Inflammatory macrophage (primary cell): ENCODE measurements at places on chromosomes 3 and 15.

DNA sequence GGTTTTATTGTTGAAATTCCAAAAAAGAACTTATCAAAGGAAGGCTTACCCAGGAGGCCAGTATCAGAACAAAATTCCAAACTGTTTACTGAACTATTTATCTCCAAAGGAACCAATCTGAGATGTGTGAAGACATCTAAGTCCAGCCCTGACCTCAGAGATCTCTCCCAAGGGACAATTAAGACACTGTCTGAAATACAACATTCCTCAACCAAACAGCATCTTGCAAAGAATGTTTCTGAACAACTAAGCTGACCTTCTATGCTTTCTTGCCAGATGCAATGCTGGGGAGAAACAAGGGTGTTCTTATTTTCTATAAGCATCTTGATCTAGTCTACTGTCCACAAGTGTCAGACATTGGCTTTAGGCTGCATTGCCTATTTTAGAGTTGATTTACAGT is 13.6 kb downstream of the PDZRN3 start:
- DNase-seq: no peak

GRCh38 chr3:123759311-123759710 is 124.8 kb downstream of the MYLK start:
- DNase-seq: no peak

- peak; percentile 58 for DNase-seq
These were observed 32.1 kb downstream of the EFHB start for GRCh38 chr3:19901918-19902317.

DNA sequence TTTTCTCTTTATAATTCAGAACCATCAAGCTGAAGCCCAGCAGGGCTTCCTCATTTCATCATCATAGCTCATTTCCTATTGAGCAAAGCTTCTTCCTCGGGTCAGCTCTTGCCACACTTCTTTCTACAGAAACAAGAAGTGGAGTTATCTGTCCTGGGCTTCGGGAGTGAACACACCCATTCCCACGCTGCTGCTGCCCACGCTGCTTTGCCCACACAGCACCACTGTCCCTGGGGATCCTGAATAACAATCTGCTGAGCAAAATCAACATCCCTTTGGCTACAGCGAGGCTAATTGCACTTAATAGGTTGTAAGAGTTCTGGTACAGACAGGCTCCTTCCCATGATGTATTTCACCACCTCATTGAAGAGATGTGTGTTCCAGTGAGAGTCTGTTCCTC is 23.7 kb downstream of the CEP19 start:
- peak; percentile 98 for DNase-seq

DNA sequence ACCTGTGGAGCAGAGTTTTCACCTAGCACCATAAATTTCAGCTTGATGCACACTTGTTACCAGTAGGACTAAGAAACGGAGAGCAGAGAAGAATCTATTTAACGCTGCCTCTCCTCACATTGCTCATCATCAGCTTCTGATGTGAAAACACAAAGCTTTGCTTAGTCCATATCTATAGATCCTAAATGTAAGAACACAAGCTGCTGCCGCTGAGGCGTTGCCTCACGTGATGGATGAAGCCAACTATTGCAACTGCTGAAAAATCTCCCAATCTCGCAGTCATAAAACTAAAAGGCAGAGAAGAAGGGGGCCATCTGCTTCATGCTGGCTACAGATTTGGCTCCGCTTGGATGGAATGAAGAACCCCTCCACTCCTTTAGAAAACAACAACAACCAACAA is 42.7 kb downstream of the CADPS start:
- no peak for DNase-seq

DNA sequence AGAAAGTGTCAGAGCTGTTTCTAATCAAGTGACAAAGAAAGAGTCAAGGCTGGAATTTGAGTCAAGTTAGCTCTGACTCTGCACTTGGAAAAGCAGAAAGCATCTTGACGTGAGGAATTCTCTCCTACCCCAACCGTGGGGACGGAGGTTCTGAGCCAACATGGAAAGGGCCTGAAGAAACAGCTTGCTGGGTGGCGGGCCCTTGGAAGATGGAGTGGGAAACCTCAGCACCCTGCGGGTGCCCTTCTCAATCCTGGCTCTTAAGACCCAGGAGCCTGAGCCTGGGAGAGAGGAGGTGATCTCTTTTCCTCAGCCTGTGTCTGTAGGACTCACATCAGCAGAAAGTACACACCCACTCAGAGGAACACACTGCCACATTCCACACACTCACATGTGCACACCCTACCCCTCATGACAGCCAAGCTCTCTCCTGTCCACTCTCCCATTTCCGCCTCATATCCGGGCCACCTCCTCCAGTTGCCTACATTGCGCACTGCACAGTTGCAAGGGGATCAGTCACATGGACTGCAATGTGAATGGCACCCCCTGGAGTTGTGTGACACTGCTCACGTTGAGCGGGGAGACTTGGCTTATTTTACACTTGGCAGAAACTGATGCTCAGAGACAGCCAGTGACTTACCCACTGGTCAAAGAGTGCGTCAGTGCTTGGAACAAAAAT is 101.5 kb upstream of the SLC6A6 start:
- DNase-seq: no peak

GRCh38 chr15:81812456-81812855 is 233.4 kb downstream of the MEX3B start:
- no peak for DNase-seq

GRCh38 chr3:26273196-26273595 is 349.4 kb upstream of the LRRC3B start:
- DNase-seq: no peak

- DNase-seq: no peak
These were observed 39.0 kb downstream of the ARHGEF3 start for GRCh38 chr3:56762718-56763117.

DNA sequence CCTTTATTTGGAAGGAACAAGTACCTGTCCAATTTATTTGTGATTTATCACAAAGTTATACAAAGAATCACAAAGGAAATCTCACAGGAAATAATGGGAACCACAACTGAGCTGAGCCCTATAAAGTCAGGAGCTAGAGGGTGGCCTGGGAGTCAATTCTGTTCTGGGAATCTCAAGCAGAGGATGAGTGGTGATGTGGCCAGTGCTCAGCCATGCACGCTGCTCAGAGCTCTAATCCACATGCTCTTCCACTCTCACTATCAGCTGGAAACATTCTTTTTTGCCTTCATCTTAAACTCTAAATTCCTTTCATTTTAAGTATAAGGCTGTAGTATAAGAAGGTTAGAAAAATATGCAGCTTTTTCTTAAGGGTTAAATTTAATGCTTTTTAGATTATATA is 36.6 kb downstream of the UACA start:
- no peak for DNase-seq

- DNase-seq: no peak
These were observed 203.1 kb downstream of the OPA1 start for GRCh38 chr3:193796089-193796488.

- peak; percentile 18 for DNase-seq
These were observed 161.3 kb upstream of the SLC2A2 start for GRCh38 chr3:171187706-171188290.

DNA sequence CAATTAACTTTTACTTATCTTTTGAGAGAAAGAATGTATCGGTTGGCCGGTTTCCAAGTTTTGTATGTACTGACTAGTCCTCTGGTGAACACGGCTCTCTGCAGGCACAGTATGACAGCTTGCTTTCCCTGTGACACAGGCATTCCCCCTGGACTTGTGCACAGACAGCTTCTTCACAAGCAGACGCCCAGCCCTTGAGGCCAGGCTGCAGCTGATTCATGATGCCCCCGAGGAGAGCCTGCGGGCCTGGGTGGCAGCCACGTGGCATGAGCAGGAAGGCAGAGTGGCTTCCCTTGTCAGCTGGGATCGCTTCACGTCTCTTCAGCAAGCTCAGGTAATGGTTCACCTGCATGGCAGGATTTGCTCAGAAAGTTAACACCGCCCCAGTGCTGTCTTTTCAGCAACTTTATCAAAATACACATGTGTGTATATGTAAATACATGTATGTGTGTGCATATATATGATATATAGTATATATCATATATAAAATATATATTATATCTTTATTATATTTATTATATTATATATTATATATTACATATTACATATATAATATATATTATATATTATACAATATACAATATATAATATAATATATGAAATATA is 25.5 kb downstream of the FAN1 start:
- DNase-seq: no peak

DNA sequence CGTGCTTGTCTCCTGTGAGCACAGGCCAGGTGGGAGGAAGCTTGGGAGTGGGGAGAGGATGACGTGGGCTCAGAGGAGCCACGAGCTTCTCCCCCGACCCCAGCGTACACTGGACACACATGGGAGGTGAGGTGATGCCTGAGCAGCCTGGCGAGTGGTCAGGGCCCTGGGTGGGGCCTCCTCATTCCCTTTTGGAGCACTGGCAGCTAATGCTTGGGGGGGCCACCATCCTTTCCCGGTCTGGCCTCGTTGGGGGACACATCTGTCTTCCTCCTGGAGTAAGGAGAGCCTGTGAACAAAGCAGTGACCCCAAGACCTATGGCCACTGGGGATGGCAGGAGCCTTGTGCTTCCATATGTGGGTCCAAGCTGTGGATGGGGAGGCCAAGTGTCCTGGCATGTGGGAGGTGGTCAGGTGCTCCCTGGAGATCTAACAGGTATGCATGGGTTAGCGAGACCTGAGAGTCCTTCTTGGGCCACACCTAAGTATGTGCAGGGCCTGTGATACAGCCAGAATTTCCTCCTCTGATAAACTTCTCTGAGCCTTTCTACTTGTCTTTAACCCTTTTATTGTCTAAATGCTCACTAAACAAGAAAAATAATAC is 9.5 kb downstream of the KLF13 start:
- DNase-seq: no peak

GRCh38 chr3:63333815-63334214 is 55.7 kb downstream of the SYNPR start:
- DNase-seq: no peak

GRCh38 chr3:100103558-100104441 is 10.5 kb downstream of the FILIP1L start:
- no peak for DNase-seq

DNA sequence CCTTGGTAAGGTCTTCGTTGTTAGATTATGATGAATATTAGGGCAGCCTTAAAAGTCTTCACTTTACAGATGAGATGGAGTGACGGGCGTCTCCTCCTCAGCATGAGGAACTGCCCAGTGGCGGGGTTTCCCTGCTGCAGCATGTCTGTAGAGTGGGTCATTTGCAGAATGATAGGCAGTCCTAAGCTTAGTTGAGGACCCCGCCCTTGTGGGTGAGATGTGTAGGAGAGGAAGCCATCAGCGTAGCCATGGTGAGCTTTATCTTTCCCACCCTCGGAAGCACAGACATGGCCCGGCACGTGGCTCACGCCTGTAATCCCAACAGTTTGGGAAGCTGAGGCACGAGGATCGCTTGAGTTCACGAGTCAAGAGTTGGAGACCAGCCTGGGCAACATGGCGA is 877 bp downstream of the NIT2 start:
- DNase-seq: peak; percentile 51

DNA sequence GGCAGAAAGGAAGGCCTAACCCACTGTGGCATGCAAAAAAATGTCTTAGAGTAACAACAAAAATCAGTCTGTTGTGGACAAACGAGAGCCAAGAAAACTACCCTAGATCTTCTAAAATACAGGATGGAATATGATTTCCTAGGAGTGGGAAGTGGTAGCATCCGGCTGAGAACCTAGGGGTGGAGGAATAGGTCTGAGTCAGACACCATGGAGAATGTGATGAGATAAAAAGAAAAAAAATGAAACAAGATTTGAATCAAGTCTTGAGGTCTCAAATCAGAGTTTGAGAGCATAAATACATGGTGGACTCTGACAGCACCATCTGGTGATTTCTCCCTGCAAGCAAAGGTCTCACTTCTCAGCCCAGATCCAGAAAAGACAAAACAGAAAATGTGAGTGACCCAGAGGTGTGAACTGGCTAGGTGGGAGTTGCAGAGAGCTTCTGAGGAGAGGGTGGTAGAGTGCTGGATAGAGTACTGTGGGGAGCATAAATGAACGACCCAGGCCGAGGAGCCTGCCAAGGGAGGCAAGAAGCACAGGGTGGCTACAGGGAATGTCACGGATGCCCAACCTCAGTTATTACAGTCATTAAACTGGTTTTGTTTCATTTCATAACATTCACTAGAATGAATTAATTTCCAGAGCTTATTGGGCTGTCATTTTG is 27.6 kb upstream of the VEPH1 start:
- no peak for DNase-seq

DNA sequence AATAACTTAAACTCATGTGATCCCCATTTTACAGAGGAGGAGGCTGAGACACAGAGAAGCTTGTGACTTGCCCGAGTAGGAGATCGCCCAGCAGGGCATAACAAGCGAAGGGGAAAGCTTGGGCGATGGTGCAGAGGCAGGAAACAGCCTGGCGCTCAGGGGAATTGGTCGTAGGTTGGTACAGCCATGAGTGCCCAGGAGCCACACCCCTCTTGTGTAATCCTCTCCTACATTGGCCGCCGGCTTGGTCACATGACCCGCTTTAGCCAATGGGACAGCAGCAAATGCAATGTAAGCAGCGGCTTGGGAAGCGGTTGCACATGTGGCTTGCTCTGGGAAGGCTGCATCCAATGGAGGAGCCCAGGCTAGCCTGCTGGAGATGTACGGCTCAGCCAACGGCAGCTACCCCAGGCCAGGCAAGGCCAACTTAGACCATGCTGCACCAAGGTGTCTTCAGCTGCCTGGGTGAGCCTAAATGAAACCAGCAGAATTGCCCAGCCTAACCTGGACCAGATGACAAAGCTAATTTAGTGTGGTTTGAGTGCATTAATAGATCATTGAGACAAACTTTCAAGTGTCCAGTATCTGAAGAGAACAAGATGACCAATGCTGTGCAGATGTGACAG is 50.3 kb upstream of the SLC6A6 start:
- DNase-seq: peak; percentile 51

DNA sequence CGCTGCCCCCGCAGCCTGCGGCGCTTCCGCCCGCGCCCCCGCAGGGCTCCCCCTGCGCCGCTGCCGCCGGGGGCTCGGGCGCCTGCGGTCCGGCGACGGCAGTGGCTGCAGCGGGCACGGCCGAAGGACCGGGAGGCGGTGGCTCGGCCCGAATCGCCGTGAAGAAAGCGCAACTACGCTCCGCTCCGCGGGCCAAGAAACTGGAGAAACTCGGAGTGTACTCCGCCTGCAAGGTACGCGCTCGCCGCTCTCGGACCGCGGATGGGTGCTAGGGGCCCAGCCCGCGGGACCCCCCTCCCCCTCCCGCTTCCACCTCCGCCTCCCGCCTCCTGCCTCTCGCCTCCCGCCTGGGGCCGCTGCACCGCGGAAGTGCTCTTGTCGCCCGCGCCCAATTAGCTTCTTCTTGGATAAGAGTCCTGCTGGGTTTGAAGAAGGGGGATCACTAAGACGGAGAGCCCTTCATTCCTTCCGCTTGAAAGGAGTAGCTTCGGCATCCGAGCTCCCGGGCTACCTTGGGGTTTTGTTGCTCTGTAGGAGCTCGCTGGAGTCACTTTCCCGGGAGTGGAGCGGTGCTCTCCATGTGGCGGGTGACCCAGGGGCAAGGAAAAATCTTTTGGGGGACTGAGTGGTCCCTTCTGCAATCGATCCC is 426 bp downstream of the KAT2B start:
- peak; percentile 74 for DNase-seq

- no peak for DNase-seq
These were observed 1.3 kb upstream of the UNC13C start for GRCh38 chr15:53976844-53977392.

GRCh38 chr15:25501828-25502446 is 63.1 kb upstream of the UBE3A start:
- peak; percentile 38 for DNase-seq

GRCh38 chr3:61582287-61582686 is 20.9 kb downstream of the PTPRG start:
- no peak for DNase-seq

- DNase-seq: no peak
These were observed 28.3 kb downstream of the IL12A start for GRCh38 chr3:160016972-160017371.
